Stimulated activated CD4-positive, alpha-beta T cell treated with anti-CD3 and anti-CD28 coated beads, Interleukin-1b, Interleukin-23, amount 100 ng/mL, for 48 hours (primary cell): ENCODE measurements at places on chromosomes 6 and 20.

GRCh38 chr6:106858653-106859092 is 115.9 kb downstream of the CD24 start:
- no peak for DNase-seq

- DNase-seq = no peak
Measured at GRCh38 chr20:63059684-63060056, 52.9 kb upstream of the BHLHE23 start.

DNA sequence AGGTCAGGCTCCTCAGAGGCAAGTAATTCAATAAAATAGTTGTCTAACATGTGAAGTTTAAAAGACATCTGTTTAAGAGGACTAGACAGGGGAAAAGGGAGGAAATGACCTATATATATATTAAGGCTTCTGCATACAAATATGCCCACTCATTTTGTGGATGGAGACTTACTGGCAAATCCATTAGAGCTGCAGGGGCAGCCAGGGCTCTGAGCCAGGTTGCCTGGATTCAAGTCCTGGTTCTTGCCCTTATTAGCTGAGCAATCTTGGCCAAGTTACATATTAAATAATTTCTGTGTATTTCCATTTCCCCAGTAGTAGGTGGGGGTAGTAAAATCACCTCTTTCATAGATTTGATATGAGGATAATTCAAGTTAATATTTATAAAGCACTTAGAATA is 287.0 kb upstream of the RIMS1 start:
- DNase-seq = no peak

DNA sequence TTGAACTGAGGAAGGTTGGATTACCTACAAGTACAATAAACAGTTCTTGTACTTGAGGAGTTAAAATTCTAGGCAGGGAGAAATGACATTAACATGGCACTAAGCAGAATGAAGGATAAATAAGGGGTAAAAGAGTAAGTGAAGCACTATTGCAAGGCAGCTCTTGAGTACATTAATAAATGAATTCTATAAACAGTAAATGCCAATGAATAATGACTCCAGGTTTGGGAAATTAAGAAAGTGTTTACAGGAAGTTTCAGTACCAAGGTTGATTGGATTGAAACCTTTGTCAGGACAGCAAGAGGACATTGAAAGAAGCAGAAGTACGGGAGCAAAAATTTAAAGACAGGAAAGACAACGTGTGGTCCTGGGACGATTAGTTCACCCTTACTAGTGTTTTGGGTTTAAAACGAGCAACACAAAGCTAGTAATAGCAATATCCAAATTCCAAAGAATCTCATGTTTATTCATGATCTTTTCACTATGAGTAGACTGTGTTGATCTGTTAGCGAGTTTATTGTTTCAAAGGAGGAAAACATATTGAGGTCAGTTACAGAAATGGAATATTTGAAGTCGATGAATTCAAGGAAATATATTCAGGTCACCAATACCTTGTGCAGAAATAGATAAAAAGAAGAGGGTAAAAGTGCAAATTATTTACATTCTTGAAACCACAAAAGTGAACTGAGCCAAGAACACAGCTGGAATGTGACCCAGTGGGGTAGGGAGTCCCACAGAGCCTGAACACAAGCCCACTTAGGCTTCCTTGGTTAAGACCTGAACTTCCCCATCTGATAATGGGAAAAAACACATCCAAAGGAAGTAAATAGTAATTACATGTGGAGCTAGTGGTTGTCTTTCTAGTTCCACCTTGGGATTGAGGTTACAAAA is 80.8 kb downstream of the MKKS start:
- no peak for DNase-seq
